ENCODE measurements at places on chromosomes 7 and 10. TPM values are rescaled to one million over a fixed set of nuclear protein-coding genes. Genes with fewer than 3 reads are reported as not detected.

DNA sequence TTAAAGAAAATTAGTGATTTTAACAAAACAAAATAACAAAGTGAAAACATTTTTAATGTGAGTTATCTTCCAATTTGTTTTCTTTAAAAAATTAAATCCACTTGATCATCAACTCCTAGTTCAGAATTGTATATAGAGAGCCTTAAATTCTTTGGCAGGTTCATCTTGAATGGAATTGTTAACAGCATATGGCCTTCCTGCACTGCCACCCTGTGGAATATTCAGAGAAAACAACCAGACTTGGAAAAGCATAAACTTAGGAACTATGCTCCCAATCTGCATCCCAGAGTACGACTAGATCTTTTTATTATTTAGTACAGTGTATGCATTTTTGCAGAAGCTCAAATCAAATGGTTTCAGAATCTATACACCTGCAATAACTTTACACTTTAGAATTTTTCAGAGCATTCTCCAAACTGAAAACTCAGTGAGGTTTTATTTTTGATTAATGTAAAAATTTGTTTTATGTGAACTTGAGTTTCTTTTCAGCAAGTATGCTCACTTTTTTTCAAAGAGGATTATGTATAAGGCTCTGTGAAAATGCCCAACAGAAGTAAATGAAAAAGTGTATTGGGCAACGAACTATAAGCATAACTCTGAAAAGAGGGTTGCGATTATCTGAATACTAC is 44.9 kb upstream of the ANK3 start:
- H3K4me3 ChIP-seq: no peak overlapping the region
- H3K27ac ChIP-seq: no peak overlapping the region
- H3K4me1 ChIP-seq: no peaks in the 10 kb centered on the region

DYDC2 gene
- total RNA-seq: not detected

GRCh38 chr7:108234281-108234680 is 104.1 kb upstream of the LAMB4 start:
- no peak overlapping the region for H3K27ac ChIP-seq
- H3K27me3 ChIP-seq: no peaks in the 10 kb centered on the region
- peaks cover 25% of the 10 kb centered on the region for H3K36me3 ChIP-seq

DNA sequence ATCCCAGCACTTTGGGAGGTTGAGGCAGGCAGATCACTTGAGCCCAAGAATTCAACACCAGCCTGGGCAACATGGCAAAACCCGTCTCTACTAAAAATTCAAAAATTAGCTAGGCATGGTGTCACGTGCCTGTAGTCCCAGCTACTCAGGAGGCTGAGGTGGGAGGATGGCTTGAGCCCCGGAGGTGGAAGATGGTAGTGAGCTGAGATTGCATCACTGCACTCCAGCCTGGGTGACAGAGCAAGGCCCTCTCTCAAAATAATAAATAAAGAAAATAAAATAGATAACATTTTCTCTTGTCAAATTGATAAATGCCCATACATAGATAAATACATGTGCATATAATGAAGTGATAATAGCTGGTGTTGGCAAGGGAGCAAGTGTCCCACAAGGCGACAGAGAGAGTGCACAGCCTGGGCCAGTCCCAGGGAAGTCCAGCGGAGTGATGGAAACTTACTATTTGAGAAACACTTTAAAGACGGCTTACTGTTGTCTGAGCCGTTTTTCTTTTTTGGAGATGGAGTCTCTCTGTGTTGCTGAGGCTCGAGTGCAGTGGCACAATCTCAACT is 33.4 kb upstream of the DLG5 start:
- peaks cover 8% of the 10 kb centered on the region for H3K27me3 ChIP-seq
- H3K4me1 ChIP-seq: no peaks in the 10 kb centered on the region
- no peak for DNase-seq
- no peak overlapping the region for H3K4me3 ChIP-seq

- H3K27me3 ChIP-seq: no peaks in the 10 kb centered on the region
- no peak for DNase-seq
- peaks cover 49% of the 10 kb centered on the region for H3K4me1 ChIP-seq
- H3K27ac ChIP-seq: no peak overlapping the region
Observed at GRCh38 chr10:101683276-101683675, 11.7 kb downstream of the FBXW4 start.

- H3K4me1 ChIP-seq: no peaks in the 10 kb centered on the region
- H3K36me3 ChIP-seq: no peaks in the 10 kb centered on the region
- H3K27me3 ChIP-seq: peaks cover 6% of the 10 kb centered on the region
- H3K4me3 ChIP-seq: no peak overlapping the region
- H3K27ac ChIP-seq: no peak overlapping the region
- DNase-seq: no peak
Observed at GRCh38 chr7:113179313-113179712, 61.0 kb upstream of the SMIM30 start.

ECHDC3 gene
- 0.65 TPM for total RNA-seq

TEX36 gene
- not detected for total RNA-seq

- DNase-seq: no peak
- H3K27me3 ChIP-seq: peaks cover 9% of the 10 kb centered on the region
- H3K4me3 ChIP-seq: no peak overlapping the region
- no peak overlapping the region for H3K27ac ChIP-seq
Observed at GRCh38 chr10:125661941-125662515, 20.9 kb downstream of the TEX36 start.

FAM20C gene
- 0.66 TPM for total RNA-seq

DNA sequence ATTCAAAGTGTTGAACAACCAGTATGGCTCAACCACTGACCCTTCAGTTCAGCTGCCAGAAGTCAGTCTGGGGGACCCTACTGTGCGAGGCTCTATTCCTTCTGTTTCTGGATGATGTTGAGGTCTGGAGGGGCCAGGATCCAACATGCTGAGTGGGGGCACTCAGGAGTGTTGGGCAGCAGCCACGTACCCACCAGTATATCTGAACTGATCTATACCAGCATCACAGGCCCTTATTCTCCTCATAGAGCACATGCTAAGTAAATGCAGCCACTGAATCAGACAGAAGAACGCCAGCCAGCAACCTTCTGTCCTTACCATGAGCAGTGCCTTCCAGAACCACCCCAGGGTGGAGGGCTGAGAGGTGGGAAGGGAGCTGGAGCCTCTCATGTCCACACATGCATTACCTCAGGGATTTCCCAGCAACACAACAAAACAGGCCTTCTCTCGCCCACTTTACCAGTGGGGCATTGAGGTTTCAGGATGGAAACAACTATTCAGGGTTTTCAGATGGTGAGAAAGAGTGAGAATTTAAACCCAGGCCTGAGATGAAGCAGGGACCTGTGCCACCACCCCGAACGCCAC is 6.8 kb upstream of the MSMB start:
- no peak for DNase-seq
- no peak overlapping the region for H3K4me3 ChIP-seq
- peaks cover 3% of the 10 kb centered on the region for H3K4me1 ChIP-seq
- no peak overlapping the region for H3K27ac ChIP-seq
- H3K36me3 ChIP-seq: peaks cover 7% of the 10 kb centered on the region

DRGX gene
- not detected for total RNA-seq

- H3K27ac ChIP-seq: no peak overlapping the region
- no peak overlapping the region for H3K4me3 ChIP-seq
- H3K36me3 ChIP-seq: no peaks in the 10 kb centered on the region
- H3K4me1 ChIP-seq: no peaks in the 10 kb centered on the region
- H3K27me3 ChIP-seq: no peaks in the 10 kb centered on the region
Observed at GRCh38 chr10:36721871-36722270, 403.5 kb upstream of the ANKRD30A start.

SPAM1 gene
- not detected for total RNA-seq

- H3K27me3 ChIP-seq: no peaks in the 10 kb centered on the region
- H3K4me3 ChIP-seq: no peak overlapping the region
- H3K27ac ChIP-seq: no peak overlapping the region
- no peaks in the 10 kb centered on the region for H3K36me3 ChIP-seq
- peaks cover 14% of the 10 kb centered on the region for H3K4me1 ChIP-seq
Observed at GRCh38 chr10:122521011-122521410, 39.5 kb upstream of the DMBT1 start.

DNA sequence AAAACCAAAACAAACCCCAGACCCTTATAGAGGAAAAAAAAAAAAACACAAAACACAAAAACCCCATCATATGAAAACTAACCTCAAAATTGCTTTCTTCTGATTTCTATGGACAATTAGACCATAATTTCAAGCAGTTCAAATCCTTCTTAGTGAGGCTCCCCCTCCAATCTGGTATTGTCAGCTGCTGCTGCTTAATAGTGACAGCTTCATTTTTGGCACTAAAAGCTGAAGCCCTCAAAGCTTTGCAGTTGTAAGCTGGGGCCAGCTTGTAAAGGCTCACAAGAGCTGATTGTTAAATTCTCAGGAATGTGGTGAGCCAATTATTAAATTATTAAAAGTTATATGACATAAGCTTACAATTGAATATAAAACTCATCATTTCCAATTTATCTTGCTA is 21.9 kb downstream of the ATXN7L1 start:
- DNase-seq: no peak
- no peaks in the 10 kb centered on the region for H3K27me3 ChIP-seq
- H3K27ac ChIP-seq: no peak overlapping the region
- peaks cover 64% of the 10 kb centered on the region for H3K4me1 ChIP-seq
- H3K36me3 ChIP-seq: no peaks in the 10 kb centered on the region

GRCh38 chr7:99365318-99366141 is 9.0 kb upstream of the ARPC1B start:
- H3K27me3 ChIP-seq: no peaks in the 10 kb centered on the region
- peak overlapping the region; percentile 65 for H3K27ac ChIP-seq
- peak; percentile 85 for DNase-seq
- peaks cover 60% of the 10 kb centered on the region for H3K36me3 ChIP-seq
- H3K4me1 ChIP-seq: no peaks in the 10 kb centered on the region
- H3K4me3 ChIP-seq: no peak overlapping the region

DNA sequence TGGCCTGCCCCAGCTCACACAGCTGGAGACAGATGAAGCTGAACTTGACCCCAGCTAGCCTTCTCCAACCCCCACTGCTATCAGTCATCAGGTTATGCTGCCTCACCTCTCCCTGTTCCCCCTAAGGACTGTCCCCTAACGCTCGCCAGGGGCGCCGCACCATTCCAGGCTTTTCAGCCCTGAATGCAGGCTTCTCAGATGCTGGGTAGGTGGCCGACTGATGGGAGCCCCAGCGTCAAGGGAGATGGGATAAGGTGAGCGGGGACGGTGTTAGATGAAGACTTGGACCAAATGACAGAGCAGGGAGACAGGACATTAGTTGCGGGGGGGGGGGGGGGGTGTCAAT is 15.8 kb upstream of the OPALIN start:
- no peaks in the 10 kb centered on the region for H3K36me3 ChIP-seq
- H3K4me3 ChIP-seq: peak overlapping the region; percentile 84
- H3K4me1 ChIP-seq: peaks cover 10% of the 10 kb centered on the region
- H3K27me3 ChIP-seq: no peaks in the 10 kb centered on the region
- H3K27ac ChIP-seq: no peak overlapping the region

DNA sequence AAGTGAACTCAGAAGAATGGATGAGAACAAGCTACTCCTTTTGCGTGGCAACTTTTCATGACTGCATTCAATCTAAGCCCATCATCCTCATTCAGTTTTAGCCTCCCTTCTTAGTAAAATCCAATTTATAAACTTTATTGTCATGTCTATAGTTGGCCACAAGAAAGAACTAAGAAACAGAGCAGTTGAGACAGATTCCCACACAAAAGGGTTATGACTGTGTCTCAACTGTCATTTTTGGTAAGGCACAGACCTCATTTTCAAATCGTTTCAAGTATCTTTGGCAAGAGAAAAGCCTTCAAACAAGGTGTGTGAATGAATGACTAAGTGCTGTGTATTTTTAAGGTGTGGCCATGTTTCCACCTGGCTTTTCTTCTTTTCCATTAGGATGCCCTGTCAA is 84.2 kb upstream of the CREB5 start:
- peak; percentile 12 for DNase-seq
- no peaks in the 10 kb centered on the region for H3K36me3 ChIP-seq
- H3K27ac ChIP-seq: peak overlapping the region; percentile 86
- peak overlapping the region; percentile 50 for H3K4me3 ChIP-seq
- H3K4me1 ChIP-seq: peaks cover 15% of the 10 kb centered on the region
